ENCODE measurements at places on chromosomes 3 and 15.

- peak; percentile 55 for DNase-seq
These were observed 7.2 kb downstream of the CLCN2 start for GRCh38 chr3:184354121-184354728.

GRCh38 chr15:69467636-69468035 lies 15.0 kb downstream of the RPLP1 start:
- DNase-seq = no peak

GRCh38 chr3:121883507-121883906 lies 10.7 kb upstream of the SLC15A2 start:
- no peak for DNase-seq

- DNase-seq = no peak
These were observed 812 bp downstream of the P4HTM start for GRCh38 chr3:48990636-48991469.

- DNase-seq = no peak
These were observed 33.7 kb downstream of the CRTC3 start for GRCh38 chr15:90563463-90563862.

DNA sequence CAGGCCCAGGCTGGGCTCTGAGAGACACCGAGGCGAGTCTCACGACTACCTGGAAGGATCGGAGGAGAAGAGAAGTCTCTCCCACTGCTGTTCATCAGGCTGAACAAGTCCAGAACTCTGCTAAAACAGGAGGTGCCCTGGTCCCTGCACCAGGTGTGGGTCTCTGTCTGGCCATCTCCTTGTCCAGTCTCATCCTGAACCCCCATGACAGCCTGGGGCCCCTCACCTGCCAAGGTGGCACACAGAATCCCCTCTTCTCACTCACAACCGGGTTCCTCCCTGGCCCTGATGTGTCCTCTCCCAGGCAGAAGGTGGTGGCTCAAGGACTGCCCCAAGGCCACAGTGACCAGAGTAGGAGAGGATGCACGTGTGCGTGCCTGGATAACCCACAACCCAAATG lies 34.1 kb downstream of the WNT7A start:
- DNase-seq = no peak

DNA sequence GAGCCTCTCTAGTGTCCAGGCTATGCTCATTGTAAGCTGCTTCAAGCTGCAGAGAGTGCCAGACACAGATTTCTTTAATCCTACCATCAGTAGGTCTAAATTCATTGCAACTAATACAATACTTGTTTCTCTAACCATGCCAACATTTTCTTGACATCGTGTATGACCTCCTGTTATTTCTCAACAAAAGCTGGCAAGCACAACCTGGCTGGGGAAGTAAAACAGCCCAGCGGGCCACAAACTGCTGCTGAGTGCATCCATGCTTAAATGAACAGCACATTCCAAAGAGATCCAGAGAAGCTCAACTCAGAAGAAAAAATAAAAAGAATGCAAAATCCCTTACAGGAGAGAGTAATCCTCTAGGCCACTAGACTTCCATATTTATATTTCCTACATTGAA lies 36.5 kb downstream of the GMNC start:
- no peak for DNase-seq

GRCh38 chr15:38129531-38130204 lies 123.0 kb upstream of the SPRED1 start:
- no peak for DNase-seq

GRCh38 chr3:21447476-21448151 lies 303.4 kb downstream of the ZNF385D start:
- no peak for DNase-seq

Data from stimulated activated CD8-positive, alpha-beta memory T cell treated with anti-CD3 and anti-CD28 coated beads, Interleukin-7, amount 100 ng/mL, for 1 hour (primary cell).